ENCODE measurements at places on chromosomes 3 and 15.

GRCh38 chr3:46897829-46898320, 20.4 kb downstream of the PTH1R start:
- DNase-seq, result no peak

DNA sequence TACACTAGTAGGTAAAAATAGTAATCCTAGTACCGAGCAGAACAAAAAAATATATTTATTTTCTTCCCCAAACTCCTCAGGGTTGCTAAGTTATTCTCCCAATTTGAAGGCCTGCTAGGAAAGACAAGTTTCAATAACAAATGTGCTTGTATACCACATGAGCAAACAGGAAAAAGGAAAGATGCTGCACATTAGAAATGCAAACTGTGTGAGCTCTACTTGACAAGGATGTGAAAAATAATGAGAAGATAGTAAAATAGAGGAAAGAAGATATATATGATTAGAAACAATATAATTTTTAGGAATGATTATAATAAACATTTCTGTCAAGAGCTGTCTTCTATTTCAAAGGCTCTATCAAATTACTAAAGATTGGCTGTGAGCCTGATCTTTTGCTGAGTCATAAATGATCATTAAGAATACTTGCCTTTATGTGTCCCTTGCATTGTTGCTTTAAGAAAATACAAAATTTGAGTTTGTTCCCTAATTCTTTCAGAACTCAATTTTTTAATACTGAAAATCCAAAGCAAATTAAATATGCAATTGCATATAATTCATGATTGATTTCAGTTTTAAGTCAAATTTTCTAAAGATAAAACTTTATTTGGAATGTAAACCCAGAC, 174.2 kb downstream of the NEK10 start:
- DNase-seq, result no peak

DNA sequence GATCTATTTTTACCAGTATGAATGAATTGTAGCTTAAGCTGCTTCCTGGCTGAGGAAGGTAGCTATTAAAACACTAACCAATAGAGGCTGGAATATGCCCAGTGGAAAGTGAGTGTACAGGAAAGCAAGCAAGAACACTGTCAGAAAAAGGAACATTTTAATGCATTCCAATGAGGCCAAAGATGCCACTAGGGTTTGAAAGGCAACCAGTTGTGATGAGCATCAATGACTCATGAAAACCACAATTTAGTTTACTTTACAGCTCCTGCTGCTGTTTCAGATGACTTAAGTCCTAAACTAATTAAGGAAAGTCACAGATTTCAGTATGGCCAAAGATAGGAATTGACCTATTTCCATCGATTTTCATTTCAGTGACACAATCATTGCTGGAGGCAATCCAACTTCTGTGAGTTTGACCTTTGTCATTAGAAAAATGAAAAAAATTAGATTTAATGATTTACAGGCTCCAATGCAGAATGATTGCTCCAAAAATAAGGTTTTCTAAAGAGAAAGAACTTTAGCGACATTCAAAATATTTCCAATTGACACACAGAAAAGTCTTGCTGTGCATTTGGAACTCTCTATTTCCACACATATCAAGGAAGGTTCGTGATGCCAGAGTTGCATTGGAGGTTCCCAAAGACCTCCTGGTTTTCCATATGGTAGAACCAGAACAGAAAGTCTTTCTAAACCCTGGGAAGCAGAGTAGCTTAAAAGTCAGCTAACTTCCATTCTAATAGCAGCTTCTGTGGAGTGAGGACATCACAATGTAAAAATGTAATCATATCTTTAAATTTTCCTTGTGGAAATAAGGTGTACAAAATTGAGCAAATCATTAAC, 103.0 kb downstream of the SUCNR1 start:
- DNase-seq, result peak; percentile 10

GRCh38 chr3:136835813-136836510, 17.0 kb downstream of the SLC35G2 start:
- DNase-seq, result no peak

- DNase-seq, result peak; percentile 49
Measured at GRCh38 chr15:70505411-70505919, 257.9 kb downstream of the UACA start.

DNA sequence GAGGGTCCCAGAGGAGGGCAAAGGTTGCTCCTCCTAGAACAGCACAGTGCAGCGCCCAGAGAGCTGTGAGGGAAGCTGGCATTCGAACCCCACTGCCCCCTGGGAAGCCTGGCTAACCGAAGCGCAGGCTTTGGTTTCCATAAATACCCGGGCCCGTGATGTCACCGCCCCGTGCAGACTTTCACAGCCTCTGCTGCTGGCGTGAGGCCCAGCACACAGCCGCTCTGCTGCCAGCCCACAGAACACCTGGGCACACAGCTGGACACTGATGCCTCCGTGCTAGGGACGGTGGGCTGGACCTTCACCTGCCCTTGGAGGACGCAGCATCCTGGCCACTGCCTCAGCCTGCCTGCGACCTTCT, 1.0 kb downstream of the IQSEC1 start:
- no peak for DNase-seq

DNA sequence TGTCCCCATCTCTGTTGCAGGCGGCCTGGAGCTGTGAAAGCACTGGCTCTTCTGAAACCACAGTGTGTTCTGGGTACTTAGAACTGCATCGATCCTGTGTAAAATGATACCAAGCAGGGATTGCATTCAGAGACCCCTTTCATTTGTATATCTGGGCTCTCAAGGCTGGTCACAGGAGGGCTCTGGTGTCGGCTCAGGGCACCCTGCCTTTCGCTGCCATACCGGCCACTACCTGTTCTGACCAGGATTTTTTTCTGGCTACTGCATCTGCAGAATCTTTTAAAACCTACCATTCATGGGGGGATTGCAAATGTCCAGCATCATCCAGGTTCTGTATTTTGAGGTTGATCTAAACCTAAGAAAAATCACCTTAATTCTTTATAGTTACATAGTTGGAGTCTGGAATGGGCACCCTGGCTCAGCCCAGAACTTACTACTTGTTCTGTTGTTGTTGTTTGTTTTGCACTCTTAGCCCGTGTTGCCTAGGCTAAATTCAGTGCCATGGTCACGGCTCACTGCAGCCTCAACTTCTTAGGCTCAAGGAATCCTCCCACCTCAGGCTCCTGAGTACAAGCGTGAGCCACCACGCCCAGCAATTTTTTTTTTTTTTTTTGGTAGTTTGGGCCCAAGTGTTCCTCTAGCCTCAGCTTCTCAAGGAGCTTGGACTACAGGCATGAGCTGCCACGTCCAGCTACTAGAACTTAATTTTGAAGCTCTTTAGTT, 52.7 kb downstream of the TRIM71 start:
- no peak for DNase-seq

DNA sequence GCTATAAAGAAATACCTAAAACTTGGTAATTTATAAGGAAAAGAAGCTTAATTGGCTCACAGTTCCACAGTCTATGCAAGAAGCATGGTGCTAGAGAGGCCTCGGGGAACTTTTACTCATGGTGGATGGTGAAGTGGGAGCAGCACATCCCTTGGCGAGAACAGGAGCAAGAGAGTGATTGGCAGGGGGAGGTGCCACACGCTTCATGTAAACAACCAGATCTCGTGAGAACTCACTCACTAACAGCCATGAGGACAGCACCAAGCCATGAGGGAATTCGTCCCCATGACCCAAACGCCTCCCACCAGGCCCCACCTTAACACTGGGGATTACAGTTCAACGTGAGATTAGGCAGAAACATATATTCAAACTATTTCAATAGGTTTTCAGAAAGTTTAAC, 28.0 kb downstream of the GABRB3 start:
- DNase-seq, result no peak

GRCh38 chr15:31262143-31262530, 64.5 kb upstream of the KLF13 start:
- no peak for DNase-seq

DNA sequence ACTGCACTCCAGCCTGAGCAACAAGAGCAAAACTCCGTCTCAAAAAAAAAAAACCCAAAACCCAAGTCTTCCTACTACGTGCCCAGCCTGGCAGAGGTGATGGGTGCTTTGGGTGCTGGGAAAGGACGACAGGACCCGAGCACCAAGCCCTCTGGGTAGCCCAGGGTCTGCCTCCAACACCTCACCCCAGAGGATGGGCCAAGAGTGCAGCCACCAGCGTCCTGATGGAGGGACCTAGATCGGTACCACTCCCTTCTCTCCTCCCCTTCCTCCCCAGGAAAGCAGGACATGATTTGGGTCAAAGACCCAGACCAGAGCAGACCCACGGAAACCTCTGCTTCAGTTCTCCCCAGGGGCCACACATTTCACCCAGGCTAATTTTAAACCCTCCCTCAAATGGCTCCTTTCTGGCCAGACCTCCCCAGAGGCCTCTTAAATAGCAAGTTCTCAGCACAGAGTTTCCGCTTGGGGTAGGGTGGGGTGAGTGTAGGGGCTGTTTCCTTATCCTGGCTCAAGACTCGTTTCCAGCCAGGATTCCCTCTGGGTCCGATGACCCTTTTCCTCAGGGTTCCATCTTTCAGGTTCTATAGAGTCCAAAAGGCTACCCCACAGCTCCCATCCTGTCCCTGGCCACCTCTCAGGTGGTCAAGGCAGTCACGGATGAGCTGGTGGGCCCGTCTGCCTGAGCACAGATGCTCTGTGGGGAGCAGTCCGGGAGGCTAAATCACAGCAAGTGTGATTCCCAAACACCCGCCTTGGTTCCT, 20.5 kb downstream of the RBPMS2 start:
- DNase-seq, result no peak

DNA sequence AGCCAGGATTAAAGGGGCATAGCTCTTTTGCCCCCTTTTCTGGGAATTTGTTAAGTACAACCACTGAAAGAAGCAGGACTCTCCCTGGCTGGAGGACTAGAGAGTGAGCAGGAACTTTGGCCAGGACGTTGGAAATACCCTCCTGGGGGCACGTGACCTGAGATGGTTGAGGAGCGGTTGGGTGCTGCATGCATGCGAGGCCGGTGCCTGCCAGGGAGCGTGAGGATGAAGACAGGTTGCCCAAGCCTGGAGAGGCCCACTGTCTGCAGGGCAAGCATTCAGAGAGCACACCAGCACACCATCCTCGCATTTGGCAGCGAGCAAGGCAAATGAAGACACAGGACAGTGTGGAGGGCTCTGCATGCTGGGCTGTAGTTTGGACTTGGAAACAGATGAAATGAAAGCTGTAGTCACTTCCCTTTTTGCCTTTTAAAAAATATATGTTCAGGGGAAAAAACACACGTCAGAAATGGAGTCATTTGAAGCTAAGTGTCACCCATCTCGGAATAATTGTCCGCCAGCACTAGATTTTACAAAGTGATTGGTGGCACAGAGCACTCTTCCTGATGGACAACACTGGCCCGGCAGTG, 217.6 kb downstream of the SLCO3A1 start:
- peak; percentile 71 for DNase-seq

DNA sequence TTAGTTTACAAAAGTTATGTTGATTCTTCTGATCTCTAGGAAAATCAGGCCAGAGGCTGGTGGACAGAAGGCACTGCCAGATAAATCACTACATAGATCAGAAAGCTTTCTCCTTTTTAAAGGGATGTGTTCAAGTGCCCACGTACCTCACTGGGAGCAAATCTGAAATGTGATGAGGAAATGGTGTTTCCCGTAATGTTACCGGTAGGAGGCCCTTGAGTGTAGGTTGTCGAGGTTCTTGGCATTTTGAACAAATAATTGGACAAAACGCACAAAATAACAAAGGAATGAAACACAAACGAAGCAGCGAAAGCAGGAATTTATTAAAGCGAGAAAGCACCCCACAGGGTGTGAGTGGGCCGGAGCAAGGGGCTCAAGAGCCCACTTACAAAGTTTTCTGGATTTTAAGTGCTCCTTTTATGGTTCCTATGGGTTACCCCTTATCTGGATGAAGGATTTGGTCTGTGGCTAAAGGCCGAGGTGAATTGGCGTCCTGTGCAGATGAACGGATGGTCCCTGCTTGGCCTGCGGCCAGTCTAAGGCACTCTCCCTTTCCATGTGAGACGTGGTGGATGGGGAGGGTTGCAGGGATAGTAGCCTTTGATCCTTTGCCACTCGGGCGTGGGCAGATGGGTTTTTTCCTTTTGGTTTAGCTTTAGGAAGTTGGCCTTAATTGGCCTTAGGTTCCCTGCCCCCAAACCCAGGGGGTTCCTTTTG, 1.0 kb downstream of the SNX1 start:
- DNase-seq, result peak; percentile 43

- peak; percentile 53 for DNase-seq
Measured at GRCh38 chr15:40306908-40307307, 827 bp downstream of the PLCB2 start.

GRCh38 chr3:127986803-127987202, 65.4 kb upstream of the SEC61A1 start:
- DNase-seq, result no peak
